Karpas-422 (cell line): ENCODE measurements at places on chromosomes 16 and 17. TPM values are rescaled to one million over a fixed set of nuclear protein-coding genes. Genes with fewer than 3 reads are reported as not detected.

The SLX4 gene
- total RNA-seq, result 9.1 and 12.7 TPM in 2 replicates

GRCh38 chr16:81618661-81619060 is 160.4 kb upstream of the PLCG2 start:
- DNase-seq, result no peak
- H3K27ac ChIP-seq, result no peak overlapping the region
- peaks cover 3% of the 10 kb centered on the region for H3K4me1 ChIP-seq
- no peak overlapping the region for H3K4me3 ChIP-seq

GRCh38 chr17:49742166-49742638 is 21.7 kb downstream of the FAM117A start:
- H3K4me1 ChIP-seq, result no peaks in the 10 kb centered on the region
- no peak overlapping the region for H3K27ac ChIP-seq
- no peaks in the 10 kb centered on the region; the same call in 1 of the 2 replicates for H3K27me3 ChIP-seq
- no peak for DNase-seq
- no peaks in the 10 kb centered on the region for H3K36me3 ChIP-seq

DNA sequence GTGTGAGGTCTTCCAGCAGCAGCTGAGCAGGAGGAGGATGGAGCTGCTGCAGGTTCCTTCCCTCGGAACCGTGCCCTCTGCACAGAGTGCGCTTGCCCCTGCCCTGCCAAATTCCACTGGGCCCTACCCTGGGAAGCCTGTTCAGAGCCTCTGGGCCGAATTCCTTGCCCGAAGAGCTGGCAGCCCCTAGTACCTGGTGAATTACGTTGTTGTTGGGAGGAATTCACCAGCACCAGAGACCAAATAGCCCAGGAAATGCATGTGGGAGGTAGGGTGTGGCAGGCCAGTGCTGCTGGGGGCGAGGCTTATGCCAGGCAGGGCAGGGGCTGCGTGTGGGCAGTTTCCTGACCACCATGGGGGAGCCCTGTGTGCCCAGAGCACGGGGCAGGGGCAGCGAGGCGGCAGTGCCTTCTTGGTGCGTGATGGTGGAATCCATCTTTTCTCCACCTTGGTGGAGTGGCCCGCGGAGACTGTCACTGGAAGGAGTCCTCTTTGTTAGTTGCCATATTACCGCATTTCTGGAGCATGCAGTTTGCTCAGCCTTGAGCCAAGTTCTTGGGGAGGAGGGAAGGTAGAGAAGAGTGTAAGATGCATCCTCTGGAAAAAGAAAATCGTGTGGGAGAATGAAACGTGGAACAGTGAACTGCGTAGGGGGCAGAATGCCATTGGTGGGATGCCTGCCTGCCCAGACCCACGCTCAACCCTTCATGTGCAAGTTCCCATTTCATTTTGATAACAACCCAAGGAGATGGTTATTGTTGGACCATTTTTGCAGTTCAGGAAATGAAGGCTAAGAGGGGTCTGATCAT is 2.3 kb downstream of the MRC2 start:
- no peak overlapping the region for H3K4me3 ChIP-seq
- no peaks in the 10 kb centered on the region for H3K4me1 ChIP-seq
- H3K36me3 ChIP-seq, result no peaks in the 10 kb centered on the region
- H3K27ac ChIP-seq, result no peak overlapping the region

DNA sequence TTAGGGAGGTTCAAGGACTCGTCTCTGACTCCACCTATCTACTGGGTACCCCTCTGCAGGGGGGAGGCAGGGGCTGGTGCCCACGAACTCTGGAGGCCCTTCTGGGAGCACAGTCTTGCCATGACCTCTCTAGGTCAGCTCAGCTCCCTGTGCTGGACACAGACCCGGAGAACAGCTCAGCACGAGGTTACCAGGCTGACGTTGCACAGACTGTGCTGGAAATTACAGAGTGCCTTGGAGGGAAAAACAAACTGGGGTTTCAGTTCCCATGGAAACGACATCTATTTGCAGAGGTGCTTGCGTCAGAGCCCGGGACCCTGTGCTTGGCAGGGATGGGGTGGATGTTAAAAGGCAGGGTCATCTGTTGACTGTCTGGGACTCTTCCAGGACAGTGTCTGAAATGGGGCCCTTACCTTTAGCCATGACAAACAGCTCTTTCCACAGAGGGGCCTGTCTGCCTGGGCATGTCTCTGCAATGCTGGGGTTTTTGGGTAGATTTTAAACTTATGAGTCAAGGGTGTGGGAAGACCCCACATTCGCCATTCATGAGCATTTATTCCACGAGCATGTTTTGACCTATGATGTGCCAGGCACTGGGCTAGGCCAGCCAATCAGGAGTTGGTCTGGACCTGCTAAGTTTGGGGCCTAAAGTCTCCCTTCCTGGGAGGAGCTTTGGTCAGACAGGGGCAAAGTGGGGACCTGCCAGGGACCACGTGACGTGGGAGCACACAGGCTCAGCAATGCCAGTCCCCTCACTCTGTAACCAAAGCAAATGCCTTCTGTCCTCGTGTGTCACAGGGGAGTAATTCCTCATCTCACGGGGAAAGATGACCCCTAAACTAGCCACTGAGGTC is 22.5 kb downstream of the CCR7 start:
- H3K36me3 ChIP-seq, result no peaks in the 10 kb centered on the region
- H3K4me3 ChIP-seq, result no peak overlapping the region

GRCh38 chr16:14669776-14670175 is 24.3 kb downstream of the PLA2G10 start:
- H3K27me3 ChIP-seq, result no peaks in the 10 kb centered on the region
- H3K36me3 ChIP-seq, result peaks cover 22% of the 10 kb centered on the region
- no peak overlapping the region for H3K4me3 ChIP-seq
- H3K27ac ChIP-seq, result no peak overlapping the region

DNA sequence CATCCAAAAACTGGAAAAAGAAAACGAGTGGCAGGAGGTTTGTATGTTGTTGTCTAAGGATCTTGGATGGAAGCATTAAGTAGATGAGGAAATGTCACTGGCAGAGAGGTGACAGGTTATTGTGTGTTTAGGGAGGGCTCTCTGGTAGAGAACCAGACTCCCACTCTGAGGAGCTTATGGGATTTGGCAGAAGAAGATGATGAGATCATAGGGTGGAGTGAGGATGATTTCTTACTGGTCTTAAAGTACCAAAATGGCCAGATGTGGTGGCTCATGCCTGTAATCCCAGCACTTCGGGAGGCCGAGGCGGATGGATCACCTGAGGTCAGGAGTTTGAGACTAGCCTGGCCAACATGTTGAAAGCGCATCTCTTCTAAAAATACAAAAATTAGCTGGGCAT is 9.0 kb downstream of the WWOX start:
- DNase-seq, result no peak
- H3K27ac ChIP-seq, result no peak overlapping the region
- H3K27me3 ChIP-seq, result no peaks in the 10 kb centered on the region
- peaks cover 4% of the 10 kb centered on the region; the same call in 1 of the 2 replicates for H3K36me3 ChIP-seq
- H3K4me3 ChIP-seq, result no peak overlapping the region
- H3K4me1 ChIP-seq, result no peaks in the 10 kb centered on the region
